Retina (tissue), 1 donor: ENCODE measurements at places on chromosomes 1 and 21.

DNA sequence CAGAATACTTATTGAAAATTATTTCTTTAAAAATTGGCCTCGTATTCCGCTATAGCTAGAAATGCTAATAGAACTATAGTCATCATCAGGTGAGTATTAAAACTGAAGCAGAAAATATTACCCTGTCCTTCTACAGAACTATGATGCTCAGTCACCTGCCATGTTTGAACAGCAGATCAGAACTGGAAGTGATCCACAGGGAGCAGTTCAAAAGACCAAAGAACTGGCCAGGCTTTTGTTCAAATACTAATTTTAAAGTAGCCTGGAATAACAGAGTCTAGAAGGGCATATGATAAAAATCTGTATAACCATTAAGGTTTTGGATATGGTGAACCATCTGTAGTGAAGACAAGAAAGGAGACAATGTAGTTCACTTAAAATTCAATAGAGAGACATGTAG, 94.4 kb downstream of the GPR161 start:
- no peak for DNase-seq

GRCh38 chr1:226989085-226989920, 49.2 kb downstream of the COQ8A start:
- DNase-seq: no peak

GRCh38 chr1:235358899-235359298, 8.3 kb upstream of the TBCE start:
- DNase-seq: no peak

DNA sequence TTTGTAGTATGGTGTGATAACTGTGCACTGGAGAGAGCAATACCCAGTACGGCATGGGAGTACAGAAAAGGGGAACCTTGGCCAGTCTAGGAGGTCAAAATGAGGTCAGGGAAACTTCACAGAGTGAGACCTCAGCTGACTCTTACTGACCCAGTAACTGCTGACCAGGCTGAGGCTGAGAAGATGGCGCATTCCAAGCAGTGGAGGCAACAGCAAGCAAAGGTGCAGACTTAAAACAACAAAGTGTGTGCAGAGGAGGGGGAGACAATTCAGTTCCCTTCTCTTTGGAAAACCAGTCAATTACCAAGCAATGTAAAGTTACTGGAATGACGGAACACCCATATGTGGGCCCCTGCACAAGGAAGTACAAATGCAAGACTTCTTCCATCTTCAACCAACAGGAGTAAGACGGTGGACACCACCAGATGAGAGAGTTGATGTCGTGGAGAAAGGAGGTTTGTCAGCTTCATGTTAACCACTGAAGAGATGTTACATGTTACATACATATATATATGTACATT, 54.6 kb upstream of the PRDX6 start:
- no peak for DNase-seq

GRCh38 chr1:184507604-184508280, 120.9 kb downstream of the C1orf21 start:
- DNase-seq: no peak

GRCh38 chr1:61169045-61169444, 86.7 kb downstream of the NFIA start:
- no peak for DNase-seq
